ENCODE measurements at places on chromosomes 13 and 19.

DNA sequence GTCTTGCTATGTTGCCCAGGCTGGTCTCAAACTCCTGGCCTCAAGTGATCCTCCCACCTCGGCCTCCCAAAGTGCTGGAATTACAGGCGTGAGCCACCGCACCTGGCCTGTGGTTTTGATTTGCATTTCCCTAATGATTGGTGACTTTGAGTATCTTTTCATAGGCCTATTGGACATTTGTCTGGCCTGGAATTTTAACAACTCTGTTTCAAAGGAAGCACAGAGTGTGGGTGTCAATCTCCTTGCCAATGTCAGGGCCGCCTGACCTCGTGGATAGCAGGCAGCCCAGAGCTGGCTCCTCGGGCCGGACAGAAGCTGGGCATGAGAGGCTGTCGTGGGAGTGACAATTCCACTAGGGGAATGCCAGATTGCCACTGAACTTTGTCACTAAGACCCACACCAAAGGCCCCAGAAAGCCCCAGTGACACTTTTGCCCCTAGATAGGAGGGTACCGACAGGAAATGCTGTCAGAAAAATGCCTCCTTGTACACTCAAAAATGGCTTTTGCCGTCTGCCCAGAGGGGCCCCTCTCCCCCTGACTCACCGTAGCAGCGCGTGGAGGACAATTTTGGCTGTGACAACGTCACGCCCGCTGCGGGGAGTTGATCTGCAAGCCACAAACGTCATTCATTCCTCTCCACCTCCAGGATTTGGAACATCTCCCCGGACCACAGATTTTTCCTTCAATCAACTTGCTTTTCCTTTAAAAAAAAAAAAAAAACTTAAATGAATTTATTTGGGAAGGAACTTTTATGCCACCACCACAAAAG, 11.7 kb upstream of the ADGRE5 start:
- DNase-seq = no peak

DNA sequence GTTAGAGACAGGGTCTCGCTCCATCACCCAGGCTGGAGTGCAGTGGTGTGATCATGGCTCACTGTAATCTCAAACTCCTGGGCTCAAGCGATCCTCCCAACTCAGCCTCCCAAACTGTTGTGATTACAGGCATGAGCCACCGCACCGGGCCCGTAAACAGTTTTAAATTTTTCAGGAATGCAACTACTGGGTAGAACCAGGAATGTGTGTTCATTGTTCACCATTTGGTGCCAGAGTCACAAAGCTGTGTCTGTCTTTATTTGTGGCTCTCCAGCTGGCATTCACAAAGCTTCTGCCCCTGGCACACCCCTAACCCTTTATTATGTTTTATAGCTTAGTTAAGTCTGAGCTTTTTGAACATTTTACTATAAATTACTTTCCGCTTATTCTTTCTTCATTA, 19.8 kb upstream of the ACP7 start:
- DNase-seq = no peak

- no peak for DNase-seq
Observed at GRCh38 chr13:79226938-79227337, 179.1 kb downstream of the RBM26 start.

DNA sequence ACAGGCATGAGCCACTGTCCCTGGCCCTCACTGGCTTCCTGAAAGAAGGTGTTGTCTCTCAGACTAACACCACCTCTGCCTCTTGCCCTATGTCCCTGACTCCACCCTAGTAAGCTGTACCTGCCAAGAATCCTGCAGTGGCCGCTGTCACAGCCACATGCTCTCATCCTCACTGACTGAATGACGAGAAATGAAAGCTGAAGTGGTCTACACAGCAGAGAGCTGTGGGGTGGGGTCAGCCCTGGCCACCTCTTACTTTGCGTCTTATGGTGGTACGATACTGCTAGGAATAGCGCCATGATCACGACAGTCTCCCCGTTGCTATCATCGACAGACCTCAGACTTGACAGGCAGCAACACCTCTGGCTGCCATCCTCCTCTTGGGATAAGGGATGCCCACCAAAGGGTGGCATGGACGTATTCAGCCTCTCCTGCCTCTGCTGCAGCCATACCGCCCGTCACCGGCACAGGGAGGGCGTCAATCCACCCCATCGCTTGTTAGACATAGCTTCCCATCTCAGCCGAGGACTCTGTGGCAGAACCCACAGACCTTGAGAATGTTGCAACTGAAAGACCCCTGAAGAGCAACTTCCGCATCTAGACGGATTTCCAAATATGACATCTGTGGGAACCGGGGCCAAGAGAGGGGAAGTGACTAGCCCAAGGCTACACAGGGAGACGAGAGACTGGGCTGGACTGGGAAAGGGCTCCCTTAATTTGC, 809 bp downstream of the MYO1F start:
- no peak for DNase-seq

GRCh38 chr19:55609326-55609725, 3.9 kb downstream of the ZNF865 start:
- no peak for DNase-seq

DNA sequence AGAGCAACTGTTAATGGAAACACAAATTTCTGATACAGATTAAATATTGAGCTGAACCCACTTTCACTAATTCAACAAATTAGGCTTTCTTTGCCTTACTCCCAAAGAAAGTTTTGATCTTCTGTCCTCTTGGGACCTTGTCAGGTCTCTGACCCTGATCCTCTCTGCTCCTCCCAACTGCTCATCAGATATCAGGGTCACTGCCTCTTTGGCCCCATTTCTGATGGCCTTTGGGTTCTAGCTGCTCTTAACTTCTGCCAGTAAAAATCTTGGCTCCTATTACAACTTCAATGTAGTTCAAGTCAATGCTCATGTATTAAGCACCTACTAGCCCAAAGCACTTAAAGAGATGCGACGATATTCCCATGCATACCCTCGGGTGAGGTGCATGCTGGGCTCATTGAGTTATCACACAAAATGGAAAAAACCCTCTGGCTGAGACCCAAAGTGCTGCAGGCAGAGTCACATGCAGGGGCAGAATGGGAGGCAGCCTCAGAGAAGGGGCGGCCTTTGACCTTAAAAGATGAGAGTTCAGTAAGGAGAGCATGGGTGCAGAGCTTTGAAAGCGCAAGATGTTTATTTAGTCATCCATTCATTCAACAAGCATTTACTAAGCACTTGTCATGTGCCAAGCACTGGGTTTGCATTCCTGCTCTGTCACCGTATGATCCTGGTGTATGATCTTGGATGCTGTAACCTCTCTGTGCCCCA, 183.4 kb downstream of the USP12 start:
- no peak for DNase-seq

DNA sequence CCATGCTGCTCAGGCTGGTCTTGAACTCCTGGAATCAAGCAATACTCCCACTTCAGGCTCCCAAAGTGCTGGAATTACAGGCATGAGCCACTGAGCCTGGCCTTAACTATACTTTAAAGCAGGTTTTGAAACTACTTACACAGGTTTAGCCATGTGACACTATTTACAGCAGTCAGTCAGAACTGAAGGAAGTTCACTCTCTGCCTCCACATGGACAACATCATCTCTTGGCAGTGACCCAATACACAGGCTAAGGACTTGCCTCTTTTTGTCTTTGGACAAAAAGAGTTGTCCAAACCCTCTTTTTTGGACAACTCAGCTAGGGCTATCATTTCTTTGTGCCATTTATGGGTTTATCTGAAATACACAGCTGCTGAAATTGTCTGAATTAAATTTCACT, 89.0 kb upstream of the CLDN10 start:
- no peak for DNase-seq

- no peak for DNase-seq
Observed at GRCh38 chr13:27043013-27043412, 128.6 kb downstream of the USP12 start.

DNA sequence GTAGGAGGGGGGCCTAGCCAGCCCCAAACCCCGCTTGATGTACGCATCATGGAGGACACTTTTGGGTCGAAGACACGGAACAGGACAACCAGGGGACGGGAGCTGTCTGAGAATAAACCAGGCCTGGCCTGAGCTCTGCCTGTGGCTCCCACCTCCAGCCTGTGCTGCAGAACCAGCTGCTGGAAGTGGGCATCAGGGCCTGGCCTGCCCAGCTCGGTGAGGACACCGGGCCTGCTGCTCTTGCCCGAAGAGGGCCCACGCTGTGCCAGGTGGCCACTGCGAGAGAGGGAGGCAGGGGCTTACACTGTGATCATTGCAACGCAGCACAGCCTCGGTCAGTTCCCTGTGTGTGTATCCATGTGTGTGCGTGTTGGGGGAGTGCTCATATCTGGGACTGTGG, 34.6 kb downstream of the CEBPG start:
- no peak for DNase-seq

GRCh38 chr13:24613755-24614154, 66.5 kb upstream of the ATP12A start:
- DNase-seq = no peak

DNA sequence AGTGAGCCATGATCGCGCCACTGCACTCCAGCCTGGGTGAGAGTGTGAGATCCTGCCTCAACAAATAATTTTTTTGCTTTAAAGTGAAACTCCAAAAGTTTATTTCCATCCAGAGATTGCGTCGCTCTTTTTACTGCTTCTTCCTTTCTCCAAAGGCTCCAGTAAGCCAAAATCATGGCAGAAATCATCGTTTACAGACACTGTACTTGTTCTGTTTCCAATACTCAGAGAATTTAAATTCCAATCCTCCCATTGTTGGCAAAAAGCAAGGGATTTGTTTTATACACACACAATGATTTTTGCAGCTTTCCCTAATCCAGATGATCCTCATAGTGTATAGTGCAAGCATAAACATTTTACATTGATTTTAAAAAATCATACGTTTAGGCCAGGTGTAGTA, 15.3 kb downstream of the FBXO27 start:
- no peak for DNase-seq

DNA sequence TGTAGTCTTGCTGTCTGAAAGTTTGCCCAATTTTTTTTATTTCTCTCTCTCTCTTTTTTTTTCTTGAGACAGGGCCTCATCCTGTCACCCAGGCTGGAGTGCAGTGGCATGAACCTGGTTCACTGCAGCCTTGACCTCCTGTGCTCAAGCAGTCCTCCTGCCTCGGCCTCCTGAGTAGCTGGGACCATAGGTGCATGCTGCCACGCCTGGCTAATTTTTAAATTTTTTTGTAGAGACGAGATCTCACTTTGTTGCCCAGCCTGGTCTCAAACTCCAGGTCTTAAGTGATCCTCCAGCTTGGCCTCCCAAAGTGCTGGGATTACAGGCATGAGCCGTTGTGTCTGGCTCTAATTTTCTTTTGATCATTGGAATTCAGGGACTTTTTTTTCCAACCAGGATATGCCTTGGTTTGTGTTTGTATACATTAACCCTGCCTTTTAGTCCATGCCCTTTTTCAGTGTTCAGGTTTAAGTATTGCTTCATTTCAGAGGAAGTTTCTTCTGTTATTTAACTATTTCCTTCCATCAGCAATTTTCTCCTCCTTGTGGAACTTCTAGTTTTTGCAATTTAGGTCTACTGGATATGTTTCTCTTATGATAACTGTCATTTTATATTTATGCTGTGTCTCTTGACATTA, 201.4 kb downstream of the PCCA start:
- DNase-seq = no peak

- DNase-seq = no peak
Observed at GRCh38 chr13:36107521-36107920, 23.7 kb downstream of the DCLK1 start.

GRCh38 chr19:38199340-38199739, 24.7 kb downstream of the DPF1 start:
- no peak for DNase-seq

DNA sequence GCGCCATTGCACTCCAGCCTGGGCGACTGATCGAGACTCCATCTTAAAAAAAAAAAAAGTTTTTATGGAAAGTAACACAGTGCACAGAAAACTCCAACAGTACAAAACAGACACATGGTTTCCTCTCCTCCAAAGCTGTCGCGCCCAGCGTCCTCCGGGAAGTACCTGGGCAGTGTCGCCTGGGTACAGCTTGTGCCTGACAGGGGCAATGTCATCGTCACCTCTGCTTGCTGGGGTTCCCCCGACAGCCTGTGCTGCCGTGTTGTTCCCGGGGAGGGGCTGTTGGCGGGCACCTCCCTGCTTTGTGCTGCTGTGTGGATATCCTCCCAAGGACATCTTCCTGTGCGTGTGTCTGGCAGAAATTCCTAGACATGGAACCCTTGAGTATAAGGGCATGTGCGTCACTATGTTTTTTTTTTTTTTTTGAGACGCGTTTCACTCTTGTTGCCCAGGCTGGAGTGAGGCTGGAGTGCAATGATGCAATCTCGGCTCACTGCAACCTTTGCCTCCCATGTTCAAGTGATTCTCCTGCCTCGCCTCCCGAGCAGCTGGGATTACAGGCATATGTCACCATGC, 2.4 kb upstream of the F2RL3 start:
- no peak for DNase-seq

GRCh38 chr19:56900573-56901097, 60.1 kb upstream of the PEG3 start:
- no peak for DNase-seq

- no peak for DNase-seq
Observed at GRCh38 chr19:6047741-6048251, 62.5 kb downstream of the RFX2 start.

GRCh38 chr13:54232700-54233099, 1204.1 kb downstream of the OLFM4 start:
- DNase-seq = no peak

DNA sequence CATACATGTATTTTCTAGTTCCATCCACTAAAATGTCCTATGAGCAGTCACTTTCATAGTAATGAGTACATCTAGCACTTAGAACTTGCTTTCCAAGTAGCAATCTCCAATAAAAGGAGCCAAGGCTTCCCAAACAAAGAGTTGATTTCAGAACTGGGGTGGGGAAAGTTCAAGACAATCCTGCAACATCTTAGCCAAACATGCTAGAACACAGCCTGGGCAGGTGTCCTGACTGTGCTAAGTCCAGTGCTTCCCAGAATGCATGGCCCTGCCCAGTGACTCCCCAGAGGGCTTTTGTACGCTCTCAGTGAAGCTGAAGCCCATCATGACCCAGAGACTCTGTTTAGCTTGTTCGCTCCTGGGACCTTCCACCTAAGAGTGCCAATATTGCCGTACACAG, 106.7 kb upstream of the UBAC2 start:
- DNase-seq = no peak

- DNase-seq = no peak
Observed at GRCh38 chr19:6576869-6577475, 14.0 kb downstream of the CD70 start.

- DNase-seq = no peak
Observed at GRCh38 chr19:6811906-6812305, 39.4 kb downstream of the VAV1 start.

GRCh38 chr19:8461376-8461775, 16.6 kb downstream of the HNRNPM start:
- no peak for DNase-seq

GRCh38 chr19:8469613-8470368, 25.0 kb downstream of the HNRNPM start:
- no peak for DNase-seq

DNA sequence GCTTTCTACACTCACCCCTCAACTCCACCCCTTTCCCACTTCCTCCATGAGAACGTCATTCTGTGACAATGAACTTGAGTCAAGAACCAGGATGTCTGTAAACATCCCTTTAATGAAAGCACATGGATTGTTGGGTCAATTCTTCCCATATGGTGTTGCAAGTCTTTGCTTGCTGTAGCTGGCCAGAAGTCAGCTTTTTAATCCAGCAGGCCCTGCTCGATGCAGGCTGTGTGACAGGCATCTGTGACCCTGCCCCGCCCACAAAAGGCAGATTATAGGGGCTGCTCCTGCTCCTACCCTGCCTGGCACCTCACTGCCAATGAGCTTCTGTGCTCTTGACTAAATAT, 78.0 kb downstream of the STARD13 start:
- DNase-seq = no peak

Measured in left renal pelvis (tissue), 4 donors.